AG10803 (cell line): ENCODE measurements at places on chromosomes 1 and 21.

GRCh38 chr1:21613072-21613867 lies 55.9 kb downstream of the RAP1GAP start:
- no peak for DNase-seq

DNA sequence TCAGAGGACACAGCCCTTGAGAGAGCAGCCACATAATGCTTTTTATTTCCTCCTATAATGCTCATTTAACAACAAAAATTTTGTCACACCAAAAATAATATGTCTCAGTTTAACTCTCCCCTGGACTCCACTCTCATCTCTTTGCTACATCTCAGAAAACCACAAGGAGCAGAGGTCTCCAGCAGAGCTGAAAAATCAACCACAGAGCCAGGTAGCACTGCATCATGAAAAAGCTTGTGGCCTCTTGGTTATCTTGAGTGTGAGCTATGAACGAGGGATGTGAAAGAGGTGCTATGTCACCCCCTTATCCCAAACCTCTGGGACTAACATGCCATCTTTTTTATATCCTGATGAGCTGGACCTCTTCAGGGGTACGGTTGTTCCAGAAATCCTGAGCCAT lies 44.4 kb downstream of the KCNH1 start:
- no peak for DNase-seq

DNA sequence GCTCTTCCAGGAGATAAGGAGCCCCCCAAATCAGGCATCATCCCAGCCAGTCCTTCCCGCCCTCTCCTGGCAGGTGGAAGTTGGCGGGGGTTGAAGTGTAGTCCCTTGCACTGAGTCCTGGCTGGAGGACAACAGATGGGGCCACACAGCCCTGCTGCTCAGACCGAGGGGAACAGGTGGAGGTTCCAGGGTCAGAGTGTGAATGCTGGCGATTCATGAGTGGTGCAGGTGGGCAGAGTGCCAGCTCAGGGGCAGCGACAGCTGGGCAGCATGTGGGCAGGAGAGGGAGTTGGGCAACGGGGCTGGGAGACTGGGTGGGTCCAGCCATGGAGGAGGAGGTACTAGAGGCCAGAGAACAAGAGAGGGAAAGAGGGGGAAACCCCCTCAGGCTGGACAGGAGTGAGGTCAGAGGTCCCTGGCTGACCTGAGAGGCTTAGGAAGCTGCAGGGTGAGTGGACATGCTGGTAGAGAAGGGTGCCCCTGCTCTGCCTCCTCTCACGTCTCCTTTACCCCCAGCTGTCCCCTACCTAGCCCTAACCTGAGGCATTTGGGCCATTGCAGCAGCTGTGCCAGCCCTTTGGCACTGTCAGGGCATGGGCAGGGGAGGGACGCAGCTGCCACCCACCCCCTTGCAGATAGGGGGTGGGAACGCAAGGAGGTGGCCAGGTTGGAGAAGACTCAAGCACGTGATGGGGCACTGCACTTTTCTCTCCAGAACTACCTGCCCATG lies 11.3 kb upstream of the ADORA1 start:
- no peak for DNase-seq

GRCh38 chr1:51341876-51342496 lies 11.6 kb upstream of the TTC39A start:
- DNase-seq: no peak

- DNase-seq: no peak
Observed at GRCh38 chr1:38095454-38095931, 48.9 kb upstream of the POU3F1 start.

- DNase-seq: peak; percentile 75
Observed at GRCh38 chr1:32447469-32448185, 17.2 kb upstream of the ZBTB8B start.

DNA sequence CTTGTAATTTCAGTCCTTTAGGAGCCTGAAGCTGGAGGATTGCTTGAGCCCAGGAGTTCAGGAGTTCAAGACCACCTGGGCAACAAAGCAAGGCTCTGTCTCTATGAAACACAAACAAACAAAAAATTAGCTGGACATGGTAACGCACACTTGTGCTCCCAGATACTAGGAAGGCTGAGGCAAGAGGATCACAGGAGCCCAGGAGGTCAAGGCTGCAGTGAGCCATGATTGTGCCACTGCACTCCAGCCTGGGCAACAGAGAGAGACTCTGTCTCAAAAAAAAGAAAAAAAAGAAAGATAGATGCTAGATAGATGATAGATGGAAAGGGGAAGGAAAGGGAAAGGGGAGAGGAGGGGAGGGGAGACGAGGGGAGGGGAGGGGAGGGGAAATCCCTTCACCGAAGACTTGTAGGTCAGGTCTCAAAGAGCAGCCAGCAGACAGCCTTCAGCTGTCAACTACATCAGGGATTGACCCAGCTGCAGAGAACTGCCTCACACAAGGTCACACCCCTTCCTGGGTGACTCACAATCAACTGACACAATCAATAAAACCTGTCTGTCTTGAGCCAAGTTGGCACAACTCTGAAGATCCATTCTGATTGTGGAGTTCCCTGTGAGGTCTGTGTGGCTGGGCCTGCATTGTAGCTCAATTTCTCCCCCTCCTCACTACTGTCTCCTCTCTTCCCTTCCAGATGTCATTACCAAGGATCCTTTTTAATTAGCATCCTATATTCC lies 200.6 kb downstream of the RGS7 start:
- peak; percentile 1 for DNase-seq

DNA sequence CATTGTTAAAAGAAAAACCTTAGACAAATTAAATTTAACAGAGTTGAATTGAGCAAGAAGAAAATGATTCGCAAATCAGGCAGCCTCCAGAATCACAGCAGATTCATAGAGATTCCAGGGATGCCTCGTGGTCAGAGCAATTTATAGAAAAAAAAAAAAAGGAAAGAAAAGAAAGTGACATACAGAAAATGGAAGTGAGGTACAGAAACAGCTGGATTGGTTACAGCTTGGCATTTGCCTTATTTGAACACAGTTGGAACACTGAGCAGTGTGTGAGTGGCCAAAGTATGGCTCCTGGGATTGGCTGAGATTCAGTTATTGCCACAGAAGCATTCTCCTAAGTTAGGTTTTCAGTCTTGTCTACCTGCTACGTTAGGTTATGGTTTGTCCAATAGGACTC lies 9.1 kb upstream of the C21orf91 start:
- peak; percentile 79 for DNase-seq

- DNase-seq: peak; percentile 57
Observed at GRCh38 chr1:8858888-8859706, 19.4 kb downstream of the ENO1 start.

DNA sequence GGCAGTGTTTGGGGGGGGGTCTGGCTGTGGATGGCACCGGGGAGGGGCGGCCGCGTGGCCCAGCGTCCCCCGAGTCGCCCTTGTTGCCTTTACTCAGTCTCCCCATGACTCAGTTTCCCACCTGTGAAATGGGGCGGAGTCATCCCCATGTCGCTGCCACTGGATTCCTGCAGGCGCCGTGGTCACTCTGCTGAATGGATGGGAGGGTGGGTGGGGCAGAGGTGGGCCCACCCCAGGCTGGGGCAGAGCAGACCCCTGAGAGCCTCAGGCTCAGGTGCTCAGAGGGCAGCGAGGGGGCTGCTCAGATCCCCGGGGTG lies 2.0 kb downstream of the COL6A1 start:
- DNase-seq: no peak

DNA sequence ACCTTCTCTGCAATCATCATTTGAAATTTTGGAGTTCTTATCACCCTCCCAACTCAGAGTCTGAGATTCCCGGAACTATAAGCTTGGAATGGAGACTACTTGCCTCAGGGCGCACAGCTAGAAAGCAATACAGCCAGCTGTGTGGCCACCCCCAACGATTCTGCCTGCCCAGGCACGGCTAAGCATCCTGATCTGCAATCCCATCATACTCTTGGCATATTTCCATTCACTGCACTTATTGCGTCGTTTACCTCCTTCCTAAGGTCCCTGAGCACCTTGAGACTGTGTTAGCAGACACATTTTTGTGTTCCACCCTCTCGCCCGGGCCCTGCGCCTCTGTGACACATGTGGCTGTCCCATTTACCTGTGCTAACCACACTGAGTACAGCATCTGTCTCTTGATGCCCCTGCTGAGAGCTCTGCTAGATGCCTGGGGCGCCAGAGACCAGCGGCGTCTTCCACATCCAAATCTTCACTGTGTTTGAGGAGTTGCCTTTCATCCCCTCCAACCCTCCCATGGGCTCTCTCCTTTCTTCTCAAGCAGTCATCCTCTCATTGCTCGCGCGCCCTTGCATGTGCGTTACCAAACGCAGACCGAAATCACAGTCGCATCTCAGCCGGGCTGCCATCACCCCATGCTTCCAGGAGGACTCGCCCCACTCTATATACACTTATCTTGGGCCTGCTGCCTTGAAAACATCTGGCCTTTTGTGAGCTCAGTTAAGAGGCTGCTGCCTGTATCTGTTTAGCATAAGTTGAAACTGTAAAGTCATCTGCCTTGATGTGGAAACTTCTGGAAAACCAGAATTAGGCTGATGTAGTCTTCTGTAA lies 3.5 kb upstream of the CLDN19 start:
- DNase-seq: no peak

GRCh38 chr1:21647431-21648351 lies 21.5 kb downstream of the RAP1GAP start:
- DNase-seq: no peak

DNA sequence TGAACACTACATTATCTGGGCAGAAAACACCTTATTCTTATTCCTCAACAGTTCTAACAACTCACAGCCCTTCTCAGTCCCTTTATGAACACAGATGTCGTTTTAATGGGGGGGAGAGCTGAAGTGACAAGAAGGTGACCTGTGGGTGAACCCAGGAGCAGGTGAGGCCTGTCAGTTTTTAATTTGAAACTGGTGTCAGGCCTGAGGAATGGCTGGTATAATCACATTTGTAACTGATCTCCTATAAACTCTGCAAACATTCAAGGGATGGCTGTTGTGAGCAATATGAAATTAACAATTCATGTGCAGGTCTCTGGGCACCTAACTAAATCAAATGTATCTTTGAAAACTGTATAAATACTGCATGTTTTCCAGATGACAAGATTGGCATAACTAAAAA lies 362.1 kb upstream of the NR5A2 start:
- DNase-seq: no peak

- no peak for DNase-seq
Observed at GRCh38 chr1:186481303-186481888, 20.5 kb upstream of the PDC start.

DNA sequence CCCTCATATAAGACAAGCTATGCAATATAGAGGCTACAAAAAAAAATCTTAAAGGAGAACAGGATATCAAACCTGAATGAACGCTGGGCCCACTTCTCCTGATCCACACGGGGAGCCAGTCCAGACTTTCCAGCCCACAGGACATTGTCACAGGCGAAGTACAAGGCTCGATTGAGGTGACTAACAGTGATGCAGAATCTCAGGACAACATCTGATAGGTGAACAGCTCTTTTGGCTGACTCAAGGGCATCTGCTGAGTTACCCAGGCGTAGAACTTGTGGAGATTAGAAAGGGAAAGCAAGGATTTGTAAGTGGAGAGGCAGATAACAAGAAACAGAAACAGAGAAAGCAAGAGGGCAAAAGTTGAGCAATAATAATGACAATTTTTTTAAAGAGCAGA lies 1.8 kb downstream of the PEX11B start:
- no peak for DNase-seq

- no peak for DNase-seq
Observed at GRCh38 chr1:162930532-162930931, 69.6 kb upstream of the CCDC190 start.

DNA sequence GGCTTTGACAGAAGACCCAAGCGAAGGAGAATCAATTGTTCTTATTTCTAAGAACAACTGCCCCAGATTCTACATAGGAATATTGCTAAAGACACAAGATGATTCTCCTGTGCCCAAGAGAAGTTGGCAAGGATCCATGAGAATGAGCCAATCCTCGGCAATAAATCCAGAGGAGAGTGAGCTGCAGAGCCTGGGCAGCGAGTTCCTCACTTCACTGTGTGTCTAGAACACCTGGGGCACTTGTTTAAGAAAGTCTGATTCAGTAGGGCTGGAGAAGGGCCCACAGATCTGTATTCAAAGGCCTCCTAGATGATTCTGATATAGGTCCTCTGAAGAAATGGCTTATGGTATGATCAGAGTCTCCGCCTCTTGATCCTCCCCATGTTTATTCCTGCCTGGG lies 31.8 kb downstream of the GADD45A start:
- peak; percentile 75 for DNase-seq

- no peak for DNase-seq
Observed at GRCh38 chr21:38491536-38491935, 6.7 kb downstream of the ERG start.

DNA sequence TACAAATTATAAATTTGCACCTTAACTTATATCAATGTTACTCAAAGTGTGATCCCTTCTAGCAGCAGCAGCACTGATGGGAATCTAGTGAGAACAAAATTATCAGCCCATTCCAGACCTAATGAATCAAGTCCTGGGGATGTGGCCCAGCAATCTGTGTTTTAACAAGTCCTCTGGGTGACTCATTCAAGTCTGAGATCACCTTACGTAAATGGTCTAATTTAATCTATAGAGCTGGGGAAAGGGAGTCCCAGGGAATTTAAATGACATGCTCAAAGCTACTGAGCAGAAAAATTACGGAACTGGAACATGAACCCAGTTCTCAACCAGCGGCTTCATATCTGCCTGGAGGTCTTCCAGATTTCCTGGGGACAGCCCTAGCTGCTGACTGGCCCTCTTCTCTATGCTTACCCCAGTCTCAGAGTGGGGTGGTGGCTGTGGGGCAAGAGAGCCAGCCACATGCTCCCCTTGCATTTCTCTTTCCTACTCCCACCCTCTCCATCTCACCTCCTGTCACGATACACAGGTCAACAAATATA lies 220.0 kb downstream of the TM2D1 start:
- no peak for DNase-seq

DNA sequence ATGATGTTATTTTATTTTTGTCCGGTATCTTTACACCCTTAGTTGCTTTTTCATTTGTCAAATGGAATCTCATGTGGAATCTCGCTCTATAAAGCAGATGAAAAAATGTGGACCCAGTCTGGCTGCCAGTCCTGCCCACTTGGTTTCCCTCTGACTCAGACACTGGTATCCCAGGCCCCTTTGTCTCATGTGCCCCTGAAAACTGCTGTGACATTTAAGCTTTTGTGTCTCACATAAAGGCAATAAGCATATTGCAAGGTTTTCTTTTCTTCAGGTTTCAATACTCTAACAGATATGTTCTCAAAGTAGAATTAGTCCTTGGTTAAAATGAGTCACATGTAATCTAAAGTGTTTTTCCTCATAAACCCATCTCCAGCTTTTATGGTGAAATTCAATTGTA lies 183.3 kb downstream of the ST6GALNAC3 start:
- no peak for DNase-seq

GRCh38 chr21:42352441-42353095 lies 1.8 kb upstream of the TFF2 start:
- no peak for DNase-seq

DNA sequence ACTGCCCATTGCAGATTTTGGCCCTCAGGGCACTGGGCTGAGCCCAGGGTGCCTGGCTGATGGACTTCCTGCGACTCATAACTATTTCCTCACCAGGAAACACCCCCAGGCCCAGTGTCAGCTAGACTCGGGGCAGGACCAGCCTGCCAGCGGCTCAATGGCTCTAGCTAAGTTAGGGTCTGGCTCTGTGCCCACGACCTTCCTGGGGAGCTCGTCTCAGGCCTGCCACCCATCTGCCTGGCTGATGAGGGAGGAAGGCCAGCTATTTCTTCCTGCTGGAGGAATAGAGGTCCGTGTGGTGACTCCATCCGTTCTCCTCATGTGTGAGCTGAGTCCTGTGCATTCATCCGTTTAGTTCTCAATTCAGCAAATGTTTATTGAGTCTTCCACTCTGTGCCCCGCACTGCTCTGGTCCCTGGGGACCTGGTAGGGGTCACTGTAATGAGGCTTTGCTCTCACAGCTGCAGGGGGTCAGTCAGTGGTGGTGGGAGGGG lies 44.5 kb downstream of the KIRREL1 start:
- peak; percentile 75 for DNase-seq

GRCh38 chr1:3617806-3618345 lies 6.6 kb upstream of the MEGF6 start:
- no peak for DNase-seq
